ENCODE measurements at places on chromosomes 1 and 21.
A peak's percentile ranks its signal among the peaks of the same experiment; 100 is the strongest.

GRCh38 chr1:54110996-54111395 lies 41.8 kb downstream of the CDCP2 start:
- no peak for DNase-seq

GRCh38 chr1:83103341-83103740 lies 895.6 kb downstream of the TTLL7 start:
- no peak for DNase-seq

GRCh38 chr1:236748268-236748870 lies 46.7 kb upstream of the MTR start:
- no peak for DNase-seq

DNA sequence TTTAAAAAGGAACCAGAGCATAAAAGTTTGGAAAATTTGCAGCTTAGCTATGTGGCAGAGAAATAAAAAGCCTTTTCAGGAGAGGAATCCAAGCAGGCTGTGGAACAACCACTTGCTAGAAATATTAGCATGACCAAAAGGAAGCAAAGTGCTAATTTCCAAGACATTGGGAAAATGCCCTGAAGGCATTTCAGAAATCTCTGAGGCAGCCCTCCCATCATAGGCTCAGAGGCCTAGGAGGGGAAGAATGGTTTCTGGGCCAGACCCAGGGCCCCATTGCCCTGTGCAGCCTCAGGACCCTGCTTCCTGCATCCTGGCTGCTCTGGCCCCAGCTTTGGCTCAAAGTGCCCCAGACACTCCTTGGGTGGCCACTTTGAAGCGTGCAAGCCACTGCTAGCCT lies 56.8 kb downstream of the TENT5C start:
- no peak for DNase-seq

DNA sequence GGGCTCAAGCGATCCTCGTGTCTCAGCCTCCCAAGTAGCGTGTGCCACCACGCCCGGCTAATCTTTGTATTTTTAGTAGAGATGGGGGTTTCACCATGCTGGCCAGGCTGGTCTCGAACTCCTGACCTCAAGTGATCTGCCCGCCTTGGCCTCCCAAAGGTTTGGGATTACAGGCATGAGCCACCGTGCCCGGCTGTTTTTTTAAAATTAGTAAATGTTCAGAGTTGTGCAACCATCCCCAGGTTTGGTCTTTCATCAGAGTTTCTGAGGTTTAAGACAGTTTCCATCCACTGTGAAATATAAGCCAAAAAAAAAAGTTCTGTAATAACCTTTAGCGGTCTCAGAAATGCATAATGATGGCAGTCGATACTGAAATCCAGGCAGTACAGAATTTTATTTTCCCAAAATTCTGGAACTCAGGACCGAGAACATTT lies 550 bp upstream of the SYT11 start:
- no peak for DNase-seq

DNA sequence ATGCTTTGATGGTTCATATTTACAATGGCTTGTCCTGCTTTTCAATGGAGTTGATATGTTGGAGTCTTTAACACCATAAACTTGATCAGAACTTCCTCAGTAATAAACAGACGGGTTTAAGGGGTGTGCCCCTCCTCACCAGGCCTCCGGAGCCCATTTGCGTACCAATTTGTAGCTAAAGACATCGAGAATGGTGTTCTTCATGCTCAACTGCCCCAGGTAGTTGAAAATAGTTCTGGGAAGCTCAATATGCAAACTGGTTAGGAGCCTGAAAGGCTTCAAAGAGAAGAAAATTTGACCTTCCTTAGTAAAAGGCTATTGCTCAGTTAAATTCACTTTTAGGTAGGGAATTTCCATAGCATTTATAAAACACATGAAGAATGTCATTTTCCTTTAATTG lies 68.1 kb upstream of the RRP15 start:
- DNase-seq = no peak

DNA sequence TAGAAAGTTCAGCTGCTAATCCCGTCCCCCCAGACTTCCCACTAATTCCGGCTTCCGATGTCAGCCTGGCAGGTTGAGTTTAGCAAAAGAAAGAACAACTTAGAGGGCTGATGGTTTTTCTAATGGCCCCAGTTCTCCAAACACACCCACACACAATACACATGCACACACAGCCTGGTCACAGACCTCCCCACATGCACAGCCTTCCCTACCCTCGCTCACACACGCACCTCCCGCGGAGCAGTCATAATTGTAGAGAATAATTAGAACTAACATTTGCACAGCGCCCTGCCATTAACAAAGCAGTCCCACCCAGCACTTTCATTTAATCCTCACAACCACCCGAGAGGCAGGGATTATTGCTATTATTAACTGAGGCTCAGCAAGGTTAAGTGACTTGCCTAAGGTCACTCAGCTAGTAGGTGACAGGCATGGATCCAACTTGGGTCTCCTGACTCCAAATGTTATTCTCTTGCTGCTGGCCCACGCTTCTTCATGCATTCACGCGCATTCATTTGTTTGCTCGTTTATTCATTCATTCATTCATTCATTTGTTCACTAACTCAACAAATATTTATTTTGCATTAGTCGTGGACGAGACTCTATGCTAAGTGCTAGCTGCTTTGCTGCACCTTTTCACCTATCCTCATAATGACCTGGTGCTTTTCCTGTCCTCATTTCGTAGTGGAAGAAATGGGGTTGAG lies 274.9 kb downstream of the FOXD2 start:
- no peak for DNase-seq

GRCh38 chr1:21072721-21073120 lies 104.0 kb downstream of the EIF4G3 start:
- DNase-seq = no peak

- DNase-seq = no peak
These were observed 87.4 kb upstream of the ERRFI1 start for GRCh38 chr1:8113262-8114220.

DNA sequence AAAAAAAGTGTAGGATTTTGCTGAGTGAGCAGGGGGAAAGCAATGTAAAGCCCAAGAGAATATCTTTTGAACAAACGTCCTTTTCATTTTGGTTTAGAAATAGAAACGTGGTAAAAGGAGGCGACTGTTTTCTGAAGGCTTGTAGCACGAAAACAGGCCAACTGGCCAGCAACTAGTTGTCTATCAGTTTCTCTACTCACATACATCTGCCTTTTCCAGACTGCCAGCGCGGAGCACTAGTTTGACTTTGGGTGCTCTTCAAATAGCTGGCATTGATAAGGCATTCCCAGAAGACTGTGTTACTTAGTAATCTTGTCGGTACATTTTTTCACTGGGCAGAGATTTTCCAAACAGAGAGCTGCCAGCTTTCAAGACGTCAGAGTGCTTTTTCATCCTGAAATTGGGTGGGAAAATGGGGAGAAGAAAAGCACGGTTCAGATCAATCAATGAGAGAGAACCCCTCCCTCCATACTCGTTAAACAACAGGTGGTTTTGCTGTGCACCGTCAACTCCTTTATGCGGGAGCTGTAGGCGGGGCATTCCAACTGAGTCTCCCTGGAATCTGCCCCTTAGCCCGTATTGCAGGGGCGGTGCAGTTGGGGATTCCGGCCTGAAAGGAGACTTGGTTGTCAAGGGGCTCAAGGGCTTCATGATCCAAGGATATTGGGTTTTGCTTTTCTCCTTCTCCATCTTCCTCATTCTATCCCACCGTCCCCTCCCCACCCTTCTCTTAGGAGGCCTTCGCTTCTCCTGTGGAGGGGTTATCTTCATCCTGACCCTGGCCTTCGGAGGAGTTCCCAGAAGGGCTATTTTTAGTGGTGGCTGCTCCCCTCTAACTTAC lies 884 bp upstream of the LRRC8C start:
- DNase-seq = no peak

GRCh38 chr1:99764909-99765308 lies 1.5 kb downstream of the FRRS1 start:
- no peak for DNase-seq

GRCh38 chr1:202343652-202344349 lies 2.1 kb upstream of the UBE2T start:
- DNase-seq = no peak

GRCh38 chr1:161511018-161511755 lies 5.9 kb downstream of the FCGR2A start:
- DNase-seq = no peak

GRCh38 chr1:110634455-110635311 lies 28.5 kb upstream of the KCNA2 start:
- peak; percentile 34 for DNase-seq

- no peak for DNase-seq
These were observed at the start of gene CCDC185 for GRCh38 chr1:223393275-223394214. CCDC185 (plus strand) TSS chr1:223393415; CDS start chr1:223393476, 61 bp downstream.

DNA sequence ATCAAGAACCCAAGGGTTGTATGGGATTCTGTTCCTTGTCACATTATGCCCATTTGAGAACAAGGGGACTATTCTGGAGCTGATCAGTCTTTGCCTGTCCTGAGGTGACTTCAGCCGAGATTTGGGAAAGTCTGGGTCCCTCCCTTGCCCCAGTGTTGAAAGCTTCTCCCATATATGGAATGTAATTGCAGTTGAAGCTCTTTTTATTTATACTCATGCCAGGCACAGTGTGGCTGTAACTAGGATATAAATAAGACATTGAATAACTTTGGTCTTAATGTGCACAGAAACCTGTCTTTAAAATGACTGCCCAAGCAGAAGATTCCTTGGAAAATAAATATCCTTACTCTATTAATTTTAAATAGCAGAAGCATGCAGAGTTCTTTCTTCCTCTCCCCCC lies 15.2 kb downstream of the AKNAD1 start:
- DNase-seq = no peak

DNA sequence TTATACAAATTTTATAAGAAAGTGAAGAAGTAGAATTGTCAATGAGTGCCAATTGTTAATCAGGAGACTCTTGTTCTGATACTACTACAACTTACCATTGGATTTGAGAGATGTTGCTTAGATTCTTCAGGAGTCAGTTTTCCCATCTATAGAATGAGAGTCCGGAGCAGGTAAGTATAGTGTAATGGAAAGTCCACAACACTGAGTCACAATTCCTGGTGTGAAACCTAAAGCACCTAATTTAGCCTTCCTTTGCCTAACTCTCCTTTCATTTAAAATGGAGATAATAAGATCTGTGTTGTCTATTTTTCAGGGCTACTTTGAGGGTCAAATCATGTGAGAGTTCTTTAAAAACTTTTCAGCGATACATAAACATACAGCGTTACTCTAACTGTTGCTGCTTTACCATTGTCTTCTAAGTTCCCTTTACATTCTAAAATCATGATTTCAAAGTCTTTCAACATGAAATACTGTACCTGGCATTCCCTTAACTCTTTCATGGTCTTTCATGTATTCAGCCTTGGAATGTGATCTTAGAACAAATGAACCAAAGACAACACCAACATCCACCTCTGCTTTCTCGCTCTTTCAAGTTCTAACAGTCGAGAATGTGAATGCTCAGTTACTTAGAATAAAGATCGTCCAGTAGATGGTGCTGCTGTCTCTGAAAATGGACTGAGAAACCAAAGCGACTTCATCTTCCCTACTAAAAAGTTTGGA lies 90.9 kb downstream of the SLC30A10 start:
- DNase-seq = no peak

DNA sequence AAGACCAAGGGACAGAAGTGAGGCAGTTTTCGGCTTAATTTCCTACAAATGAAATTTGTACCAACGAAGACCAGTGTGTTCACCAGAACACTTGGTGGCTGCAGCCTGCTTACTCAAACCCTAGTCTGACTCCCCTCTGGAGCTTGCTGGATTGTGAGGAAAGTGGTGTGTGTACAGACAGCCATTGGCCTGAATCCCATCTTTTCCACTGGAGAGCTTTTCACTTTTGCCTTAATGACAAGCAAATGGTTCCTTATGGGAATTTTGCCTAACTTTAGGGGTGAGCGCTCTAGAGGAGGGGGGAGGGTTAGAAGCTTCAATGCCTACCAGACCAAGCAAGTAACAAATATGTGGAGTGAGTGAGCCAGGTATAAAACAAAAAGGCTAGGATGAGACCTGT lies 17.3 kb downstream of the METTL13 start:
- DNase-seq = no peak

GRCh38 chr1:231817801-231818200 lies 191.2 kb downstream of the DISC1 start:
- no peak for DNase-seq

DNA sequence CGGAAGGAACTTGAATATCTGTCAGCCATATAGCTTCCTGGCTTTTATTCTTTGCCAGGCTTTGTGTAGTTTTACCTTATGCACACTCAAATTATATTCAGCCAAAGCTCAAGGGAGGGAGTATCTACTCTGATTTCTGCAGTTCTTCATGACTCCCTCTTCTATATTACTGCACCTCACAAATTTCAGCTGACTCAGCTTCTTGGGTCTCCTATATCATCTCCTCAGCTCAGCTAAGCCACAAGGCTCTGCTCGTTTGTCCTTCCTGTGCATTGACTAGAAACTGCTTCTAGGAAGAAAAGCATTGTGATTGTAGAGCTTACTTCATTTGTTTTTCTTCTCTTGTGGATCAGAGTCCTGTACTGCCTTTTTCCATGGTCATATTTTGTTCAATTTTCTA lies 37.4 kb downstream of the BTBD8 start:
- DNase-seq = no peak

DNA sequence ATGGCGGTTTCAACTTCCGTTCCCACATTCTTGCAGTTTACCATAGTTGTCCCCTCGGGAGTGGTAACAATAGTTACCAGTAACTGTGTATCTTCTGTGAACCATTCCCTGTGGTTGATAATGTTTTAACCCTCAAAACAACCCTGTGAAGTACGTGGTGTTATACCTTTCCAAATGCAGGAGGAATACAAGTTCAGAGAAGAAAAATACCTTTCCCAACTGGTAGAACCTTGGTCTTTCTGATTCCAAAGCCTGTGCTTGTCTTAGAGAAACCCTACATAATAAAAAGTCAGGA lies 789 bp downstream of the BTF3L4 start:
- DNase-seq = no peak

DNA sequence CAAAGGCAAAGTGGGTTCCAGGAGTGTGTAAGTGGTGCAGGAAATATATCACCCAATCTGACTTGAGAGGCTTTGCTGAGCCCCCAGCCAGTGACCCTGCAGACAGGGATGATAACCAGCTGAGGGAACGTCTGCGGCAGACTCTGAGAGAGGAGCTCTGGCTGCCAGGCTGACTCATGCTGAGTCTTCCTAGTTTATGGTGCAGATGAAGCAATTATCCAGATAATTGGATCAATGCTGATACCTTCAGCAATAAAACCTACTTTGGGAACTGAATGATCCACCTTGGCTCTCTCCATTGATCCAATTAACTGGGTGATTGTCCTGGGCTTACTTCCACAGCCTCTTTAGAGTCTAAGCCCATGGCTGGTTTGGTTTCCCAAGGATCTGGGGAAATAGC lies 7.3 kb downstream of the C8B start:
- DNase-seq = no peak

GRCh38 chr1:225754940-225755641 lies 22.5 kb upstream of the SRP9 start:
- no peak for DNase-seq

DNA sequence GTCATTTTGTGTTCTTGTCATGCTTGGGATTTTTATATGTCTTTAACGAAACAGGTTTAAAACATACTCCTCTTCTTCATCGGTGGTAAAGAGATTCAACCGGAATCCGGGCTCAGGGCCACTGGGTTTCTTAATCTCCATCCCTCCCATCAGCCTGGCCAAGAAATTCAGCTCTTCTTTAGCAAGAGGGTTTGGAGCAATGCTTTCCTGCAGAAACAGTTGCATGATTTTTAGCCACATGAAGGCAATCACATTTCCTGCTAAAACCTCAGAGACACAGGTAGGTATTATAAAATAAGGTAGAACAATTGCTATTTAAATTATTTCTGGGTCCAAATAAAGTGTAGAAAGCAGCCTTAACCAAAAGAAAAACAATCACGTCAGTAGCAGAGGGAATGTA lies 22.7 kb upstream of the LSM10 start:
- no peak for DNase-seq

GRCh38 chr1:244664353-244664752 lies 11.4 kb downstream of the DESI2 start:
- no peak for DNase-seq

GRCh38 chr21:24896735-24897124 lies 710.6 kb downstream of the MRPL39 start:
- no peak for DNase-seq
